GM12891 (cell line): ENCODE measurements at places on chromosomes 12 and 14.

DNA sequence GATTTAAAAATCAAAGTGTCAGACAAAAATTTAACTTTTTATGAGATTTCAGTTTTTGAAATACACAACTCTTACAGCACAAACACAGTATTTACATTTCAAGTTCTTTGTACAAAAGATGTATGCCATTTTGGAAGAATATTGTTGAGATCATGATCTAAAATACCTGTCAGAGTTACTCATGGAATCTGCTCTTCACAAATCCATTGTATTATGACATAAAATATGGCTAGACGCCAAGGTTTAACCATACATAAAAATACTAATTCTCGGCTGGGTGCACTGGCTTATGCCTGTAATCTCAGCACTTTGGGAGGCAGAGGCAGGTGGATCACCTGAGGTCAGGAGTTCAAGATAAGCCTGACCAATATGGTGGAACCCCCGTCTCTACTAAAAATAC lies 6.2 kb upstream of the SYCP3 start:
- no peak for DNase-seq

DNA sequence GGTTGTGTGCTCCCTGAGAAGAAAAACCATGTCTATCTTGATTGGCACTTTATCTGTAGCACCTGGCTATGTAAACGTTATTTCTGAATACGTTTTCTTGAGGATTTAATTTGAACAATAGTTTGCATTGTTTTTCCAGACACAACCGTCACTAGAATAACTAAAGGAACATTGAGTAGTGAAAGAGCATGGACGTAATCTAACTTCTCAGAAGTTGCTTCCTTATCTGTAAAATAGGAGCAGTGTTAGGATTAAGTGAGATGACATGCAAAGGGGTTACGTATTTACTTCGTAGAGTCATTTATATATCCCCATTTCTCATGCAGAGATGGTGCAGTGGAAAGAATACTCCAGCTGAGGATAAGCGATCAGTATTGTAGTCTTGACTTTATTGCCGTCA lies 8.1 kb downstream of the AEBP2 start:
- DNase-seq, result no peak

DNA sequence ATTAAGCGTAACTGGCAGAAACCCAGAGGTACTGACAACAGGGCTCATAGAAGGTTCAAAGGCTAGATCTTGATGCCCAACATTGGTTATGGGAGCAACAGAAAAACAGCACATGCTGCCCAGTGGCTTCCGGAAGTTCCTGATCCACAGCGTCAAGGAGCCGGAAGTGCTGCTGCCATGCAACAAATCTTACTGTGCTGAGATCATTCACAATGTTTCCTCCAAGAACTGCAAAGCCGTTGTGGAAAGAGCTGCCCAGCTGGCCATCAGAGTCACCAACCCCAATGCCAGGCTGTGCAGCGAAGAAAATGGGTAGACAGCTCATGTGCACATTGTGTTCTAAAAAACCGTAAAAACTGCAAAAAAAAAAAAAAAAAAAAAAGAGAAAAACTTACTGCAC lies 192.3 kb downstream of the MON2 start:
- no peak for DNase-seq

- DNase-seq, result no peak
Observed at GRCh38 chr12:46266869-46267574, 1.8 kb downstream of the SLC38A1 start.

- no peak for DNase-seq
Observed at GRCh38 chr14:77108753-77109152, 10.7 kb downstream of the CIPC start.

DNA sequence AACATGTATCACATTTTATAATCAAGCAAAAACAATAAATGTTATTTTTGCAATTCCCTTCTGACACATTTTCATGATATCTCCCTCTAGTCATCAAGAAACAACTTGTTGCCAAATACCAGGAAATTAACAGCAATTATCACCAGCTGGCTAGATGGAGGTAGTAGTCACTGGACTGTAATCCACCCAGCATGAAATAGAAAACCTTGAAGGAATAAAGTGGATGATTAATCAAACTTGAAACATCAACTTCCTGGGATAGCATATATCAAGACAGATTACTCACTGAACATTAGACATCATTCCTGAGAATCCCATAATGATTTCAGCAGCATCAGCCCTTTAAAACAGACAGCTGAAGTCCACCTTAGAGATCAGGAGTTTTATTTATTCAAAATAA lies 259.0 kb downstream of the CCDC59 start:
- DNase-seq, result no peak

GRCh38 chr12:14505626-14506596 lies 61.8 kb downstream of the PLBD1 start:
- DNase-seq, result no peak
